Breast epithelium (tissue), 4 donors: ENCODE measurements at places on chromosomes 1 and 21. TPM values are rescaled to one million over a fixed set of nuclear protein-coding genes. Genes with fewer than 3 reads are reported as not detected.

Gene STYXL2
- total RNA-seq: not detected

Gene TRMT13
- 36.1 TPM for total RNA-seq

DNA sequence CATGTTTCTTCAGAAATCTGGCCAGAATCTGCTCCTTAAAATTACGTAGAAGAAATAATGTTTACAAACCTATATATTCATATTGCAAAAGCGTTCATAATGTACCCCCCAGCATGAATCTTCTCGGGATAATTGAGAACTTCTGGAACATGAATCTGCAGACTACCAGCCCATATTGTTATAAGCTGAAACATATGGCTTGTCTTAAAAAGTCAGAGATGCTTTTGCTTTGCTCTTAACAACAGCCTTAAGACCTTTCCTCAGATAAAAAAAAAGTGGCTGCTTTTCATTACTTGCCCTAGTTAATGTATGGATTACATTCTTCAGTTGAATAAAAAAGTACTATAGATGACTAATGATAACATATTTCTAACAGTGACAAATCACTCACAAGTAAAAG, 15.0 kb upstream of the ZZZ3 start:
- DNase-seq: no peak

DNA sequence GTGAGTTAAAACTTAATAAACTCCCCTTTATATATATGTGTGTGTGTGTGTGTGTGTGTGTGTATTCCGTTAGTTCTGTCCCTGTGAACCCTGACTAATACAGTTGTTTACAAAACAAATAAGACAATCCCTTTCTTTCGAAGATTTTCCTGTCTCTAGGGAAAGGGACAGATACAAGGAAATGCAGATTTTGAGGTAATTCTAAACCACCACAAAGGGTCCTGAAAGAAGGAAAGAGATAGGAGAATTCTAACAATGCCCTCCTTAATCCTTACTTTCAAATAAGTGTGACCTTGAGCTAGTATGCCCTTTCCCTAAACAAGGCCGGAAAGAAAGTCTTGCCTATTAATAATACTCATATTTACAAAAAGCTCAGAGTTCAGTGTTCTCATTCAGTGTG, 164.8 kb upstream of the COL11A1 start:
- no peak for DNase-seq

- DNase-seq: no peak
These were observed 703.2 kb downstream of the MRPL39 start for GRCh38 chr21:24903994-24904635.

GRCh38 chr1:162631546-162632191, 595 bp upstream of the DDR2 start:
- no peak for DNase-seq

DNA sequence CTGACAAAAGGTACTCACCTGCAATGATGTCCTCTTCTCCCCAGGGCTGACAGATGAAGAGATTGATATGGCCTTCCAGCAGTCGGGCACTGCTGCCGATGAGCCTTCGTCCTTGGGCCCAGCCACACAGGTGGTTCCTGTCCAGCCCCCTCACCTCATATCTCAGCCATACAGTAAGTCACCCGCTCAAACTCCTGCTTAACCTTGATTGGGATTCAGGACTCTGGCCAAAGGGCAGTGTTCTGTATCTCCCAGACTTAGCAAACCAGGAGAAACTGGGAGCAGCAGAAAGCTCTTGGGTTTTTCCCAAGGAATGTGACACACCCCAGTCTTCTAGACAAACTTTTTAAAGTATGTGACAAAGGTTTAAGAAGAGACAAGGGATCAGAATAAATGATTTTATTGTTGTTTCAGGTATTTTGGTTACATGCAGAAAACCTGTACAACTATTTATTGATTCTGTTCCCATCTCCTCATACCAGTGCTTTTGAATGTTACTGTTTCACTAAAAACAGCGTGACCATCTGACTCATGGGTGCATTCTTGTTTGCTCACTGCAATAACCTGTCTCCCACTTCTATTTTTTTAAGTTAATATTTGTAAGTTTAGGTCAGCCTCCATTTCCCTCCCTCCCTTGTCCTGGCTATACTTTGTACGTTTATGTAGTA, 124.6 kb downstream of the PEX14 start:
- no peak for DNase-seq

- DNase-seq: no peak
These were observed 527.1 kb downstream of the MRPL39 start for GRCh38 chr21:25080141-25080540.

DNA sequence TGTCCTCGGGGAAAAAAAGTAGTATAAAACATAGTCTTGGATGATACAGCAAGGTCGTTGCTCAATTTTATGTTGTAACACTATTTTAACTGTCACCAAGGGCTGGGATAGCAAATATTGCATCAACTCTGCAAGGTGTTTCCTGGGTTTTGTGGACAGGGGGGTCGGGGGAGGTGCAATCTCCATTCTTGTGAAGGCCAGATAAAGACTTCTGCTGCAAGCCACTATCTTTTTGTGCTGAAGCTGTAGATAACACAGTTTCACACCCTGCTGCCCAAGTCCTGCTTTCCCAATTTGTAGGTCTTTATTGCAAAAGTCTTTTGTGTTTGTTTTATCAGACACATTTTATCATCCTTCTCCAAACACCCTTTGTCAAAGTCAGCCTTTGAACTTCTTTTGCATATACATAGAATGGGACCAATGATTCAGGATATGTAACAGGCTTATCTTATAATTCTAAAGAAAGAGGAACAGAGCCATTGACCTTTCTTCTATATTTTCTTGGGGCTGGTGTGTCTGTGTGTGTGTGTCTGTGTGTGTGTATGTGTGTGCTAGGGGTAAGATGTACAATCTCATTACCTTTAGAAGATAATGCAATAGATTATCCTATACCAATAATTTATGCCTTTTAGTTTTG, 140.6 kb downstream of the RUNX1 start:
- no peak for DNase-seq

DNA sequence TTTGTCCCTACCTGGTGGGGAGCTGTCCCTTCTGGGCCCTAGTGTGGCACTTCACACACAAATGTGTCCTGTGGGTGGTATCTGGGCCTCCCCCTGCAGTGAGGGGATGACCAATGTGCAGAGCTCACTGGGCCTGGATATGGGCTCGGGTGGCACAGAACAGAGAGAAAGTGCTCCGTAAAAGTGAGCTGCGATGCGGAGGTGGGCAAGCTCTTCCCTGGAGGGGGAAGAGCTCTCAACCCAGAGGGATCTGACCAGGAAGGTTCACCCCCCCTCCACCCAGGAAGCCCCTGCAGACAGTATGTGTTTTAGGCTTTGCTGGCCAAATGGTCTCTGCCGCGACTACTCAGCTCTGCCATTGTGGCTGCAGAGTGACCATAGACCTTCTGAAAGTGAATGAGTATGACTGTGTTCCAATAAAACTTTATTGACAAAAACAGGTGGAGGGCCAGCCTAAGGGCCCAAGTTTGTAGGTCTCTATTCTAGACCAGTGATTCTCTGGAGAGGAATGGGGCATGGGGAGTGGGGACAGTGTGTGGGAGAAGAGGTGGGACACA, 8.6 kb upstream of the ITGB2 start:
- DNase-seq: no peak

DNA sequence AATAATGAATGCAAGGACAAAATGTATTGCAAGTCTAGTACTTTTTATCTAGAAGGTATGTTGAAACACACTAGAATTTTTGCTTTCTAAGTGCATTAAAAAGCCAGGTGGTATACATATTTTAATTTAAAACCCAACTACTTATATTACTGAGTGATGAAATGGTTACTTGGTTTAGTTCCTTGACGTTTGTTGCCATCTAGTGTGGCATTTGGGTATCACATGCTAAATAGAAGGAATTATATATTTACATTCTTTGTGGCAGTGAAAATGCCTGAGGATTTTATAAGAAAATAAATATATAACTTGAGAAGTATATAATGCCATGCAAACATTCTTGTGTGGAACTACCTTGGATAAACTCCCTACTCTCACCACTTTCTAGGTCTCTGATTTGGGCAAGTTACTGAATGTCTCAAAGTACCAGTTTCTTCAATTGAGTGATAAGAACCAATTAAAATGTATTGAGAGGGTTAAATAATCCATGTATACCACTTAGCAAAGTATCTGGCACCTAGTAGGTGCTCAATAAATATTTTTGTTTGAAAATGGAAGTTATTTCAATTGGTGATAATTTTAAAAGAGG, 69.6 kb downstream of the SDCCAG8 start:
- DNase-seq: no peak

Gene LCE2B
- not detected for total RNA-seq

GRCh38 chr1:74368335-74368734, 133.1 kb downstream of the TNNI3K start:
- no peak for DNase-seq
